ENCODE measurements at places on chromosomes 2 and 18. TPM values are rescaled to one million over a fixed set of nuclear protein-coding genes. Genes with fewer than 3 reads are reported as not detected.

DNA sequence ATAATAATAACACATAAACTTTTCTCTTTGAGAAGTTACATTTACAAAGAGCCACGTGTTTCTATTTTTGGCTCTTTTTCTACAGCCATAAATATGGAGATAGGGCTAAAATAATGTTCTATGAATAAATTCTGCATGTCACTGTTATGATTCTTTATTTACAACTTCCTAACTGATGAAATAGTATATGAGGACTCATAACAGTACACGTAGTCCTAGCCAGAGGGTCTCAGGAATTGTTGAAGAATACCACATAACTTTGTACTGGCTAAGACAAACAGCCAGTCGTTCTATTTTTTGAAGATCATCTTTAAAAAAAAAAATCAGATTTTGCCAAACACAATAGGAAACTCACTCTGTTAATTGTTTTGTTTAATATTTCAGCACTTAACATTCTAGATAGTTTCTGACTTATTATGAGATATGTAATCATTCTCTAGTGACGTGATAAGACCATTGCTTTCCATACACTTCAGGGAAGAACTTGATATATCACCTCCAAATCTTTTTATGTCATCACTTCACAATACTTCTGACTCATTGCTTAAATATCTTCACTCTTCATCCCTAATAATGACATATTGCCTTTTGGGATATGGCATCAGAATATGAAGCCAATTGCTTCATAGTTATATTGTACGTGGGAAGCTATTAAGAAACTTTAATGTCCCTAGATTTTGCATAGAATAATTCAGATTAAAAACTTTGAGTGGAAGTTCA is 256.1 kb downstream of the XIRP2 start:
- DNase-seq, result no peak
- no peak overlapping the region for H3K27ac ChIP-seq
- no peaks in the 10 kb centered on the region for H3K27me3 ChIP-seq
- H3K36me3 ChIP-seq, result no peaks in the 10 kb centered on the region

GRCh38 chr18:11868230-11868629 is 17.0 kb downstream of the CHMP1B start:
- H3K27me3 ChIP-seq, result peaks cover 2% of the 10 kb centered on the region
- DNase-seq, result no peak
- no peaks in the 10 kb centered on the region for H3K36me3 ChIP-seq
- H3K4me1 ChIP-seq, result no peaks in the 10 kb centered on the region
- H3K4me3 ChIP-seq, result no peak overlapping the region

DNA sequence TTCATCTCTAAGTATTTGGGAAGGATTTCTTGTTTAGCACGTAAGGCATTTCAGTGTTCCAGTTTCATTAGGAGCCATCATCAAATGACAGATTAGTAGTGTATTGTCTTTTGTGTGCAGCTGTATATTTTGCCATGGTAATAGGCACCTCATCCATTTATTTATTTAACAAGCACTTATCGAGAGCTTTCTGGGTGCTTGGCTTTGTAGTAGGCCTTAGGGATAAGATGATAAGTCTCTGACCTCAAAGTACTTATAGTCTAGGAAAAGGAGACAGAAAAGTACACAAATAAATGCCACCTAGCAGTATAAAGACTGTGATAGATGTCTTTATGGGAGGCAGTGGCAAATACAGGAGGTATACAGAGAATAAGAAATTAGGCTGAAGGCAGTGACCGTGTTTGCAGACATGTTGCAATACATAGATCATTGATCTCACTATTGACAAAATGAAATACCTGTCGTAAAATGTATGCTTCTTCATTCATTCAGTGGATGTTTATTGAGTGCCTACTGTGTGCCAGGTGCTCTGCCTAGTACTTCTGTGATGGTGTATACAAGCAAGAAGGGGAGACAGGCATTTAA is 265.9 kb downstream of the SETBP1 start:
- H3K4me3 ChIP-seq, result no peak overlapping the region
- no peak for DNase-seq
- no peaks in the 10 kb centered on the region for H3K27me3 ChIP-seq
- H3K36me3 ChIP-seq, result no peaks in the 10 kb centered on the region
- H3K4me1 ChIP-seq, result no peaks in the 10 kb centered on the region

DNA sequence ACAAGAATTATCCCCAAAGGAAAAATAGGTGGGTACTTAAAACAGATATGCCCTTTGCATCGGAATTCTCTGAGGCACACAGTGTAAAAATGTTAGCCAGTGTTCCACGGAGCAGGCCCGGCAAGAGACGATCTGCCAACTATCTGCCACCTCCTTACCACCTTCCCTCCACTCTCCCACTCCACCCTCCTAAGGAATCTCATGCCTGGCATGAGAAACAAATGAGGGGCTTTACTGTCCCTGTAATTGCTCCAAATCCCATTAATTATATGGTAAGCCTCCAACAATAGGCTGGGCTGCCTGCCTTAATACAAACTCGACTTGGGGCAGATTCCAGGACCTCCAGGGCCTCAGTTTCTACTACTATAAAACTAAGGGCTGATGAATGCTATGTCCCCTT is 102.3 kb downstream of the ZBTB7C start:
- no peak overlapping the region for H3K27ac ChIP-seq
- DNase-seq, result no peak
- H3K36me3 ChIP-seq, result no peaks in the 10 kb centered on the region
- H3K4me1 ChIP-seq, result no peaks in the 10 kb centered on the region
- no peak overlapping the region for H3K4me3 ChIP-seq
- 0 out of 2 replicates have a peak, but pooled peaks cover 8% of the 10 kb centered on the region for H3K27me3 ChIP-seq

Gene YPEL5
- 12.3 TPM for total RNA-seq

GRCh38 chr2:965640-966147 is 15.0 kb downstream of the SNTG2 start:
- no peak overlapping the region for H3K4me3 ChIP-seq
- H3K36me3 ChIP-seq, result no peaks in the 10 kb centered on the region
- DNase-seq, result no peak
- H3K27ac ChIP-seq, result no peak overlapping the region

DNA sequence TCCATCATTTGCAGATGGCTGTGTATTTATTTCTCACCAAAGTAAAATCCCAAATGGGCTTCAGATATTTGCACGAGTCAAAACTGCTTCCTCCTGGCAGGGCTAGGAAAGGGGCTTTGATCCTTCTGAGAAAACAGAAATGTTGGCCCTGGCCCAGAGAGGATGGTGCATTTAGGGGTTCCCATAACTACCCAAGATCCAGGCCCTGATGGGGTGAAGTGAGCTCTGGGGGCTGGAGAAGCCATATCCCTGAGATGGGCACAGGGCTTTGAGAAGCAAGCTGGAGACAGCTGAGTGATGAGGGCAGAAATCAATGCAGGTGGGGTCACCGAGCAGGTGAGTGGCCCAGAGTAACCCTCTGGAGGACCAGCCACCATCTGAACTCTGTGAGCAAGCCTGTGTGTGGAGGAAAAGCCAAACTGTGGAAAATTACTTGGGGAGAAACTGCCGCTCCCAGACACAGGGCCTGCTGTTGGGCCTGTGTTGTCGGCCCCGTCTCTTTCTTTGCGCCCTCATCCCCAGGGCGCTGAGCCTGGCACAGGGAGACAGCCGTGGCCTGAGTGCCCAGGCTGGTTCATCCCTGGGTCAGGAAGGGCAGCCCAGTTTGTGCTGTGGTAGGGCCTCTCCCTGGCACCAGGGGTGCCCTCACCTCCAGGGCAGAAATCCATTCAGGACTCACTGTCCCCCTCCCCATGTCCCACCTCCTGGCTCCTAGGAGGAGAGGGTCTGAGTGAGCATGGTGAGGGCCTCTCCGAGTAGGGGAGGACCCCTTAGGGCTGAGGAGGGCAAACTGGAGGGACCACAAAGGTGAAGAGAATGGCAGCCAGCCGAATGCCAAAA is 167.8 kb upstream of the HAAO start:
- H3K27ac ChIP-seq, result no peak overlapping the region
- no peaks in the 10 kb centered on the region for H3K4me1 ChIP-seq
- H3K4me3 ChIP-seq, result no peak overlapping the region
- DNase-seq, result no peak
- H3K36me3 ChIP-seq, result no peaks in the 10 kb centered on the region

GRCh38 chr18:23105581-23106219 is 29.6 kb upstream of the CABLES1 start:
- H3K27me3 ChIP-seq, result peaks cover 33% of the 10 kb centered on the region
- DNase-seq, result no peak
- H3K27ac ChIP-seq, result no peak overlapping the region
- no peak overlapping the region for H3K4me3 ChIP-seq
- H3K4me1 ChIP-seq, result no peaks in the 10 kb centered on the region
- no peaks in the 10 kb centered on the region for H3K36me3 ChIP-seq

GRCh38 chr2:233142355-233142897 is 82.3 kb downstream of the INPP5D start:
- DNase-seq, result no peak
- H3K27me3 ChIP-seq, result peaks cover 5% of the 10 kb centered on the region
- H3K27ac ChIP-seq, result no peak overlapping the region
- H3K4me3 ChIP-seq, result no peak overlapping the region

DNA sequence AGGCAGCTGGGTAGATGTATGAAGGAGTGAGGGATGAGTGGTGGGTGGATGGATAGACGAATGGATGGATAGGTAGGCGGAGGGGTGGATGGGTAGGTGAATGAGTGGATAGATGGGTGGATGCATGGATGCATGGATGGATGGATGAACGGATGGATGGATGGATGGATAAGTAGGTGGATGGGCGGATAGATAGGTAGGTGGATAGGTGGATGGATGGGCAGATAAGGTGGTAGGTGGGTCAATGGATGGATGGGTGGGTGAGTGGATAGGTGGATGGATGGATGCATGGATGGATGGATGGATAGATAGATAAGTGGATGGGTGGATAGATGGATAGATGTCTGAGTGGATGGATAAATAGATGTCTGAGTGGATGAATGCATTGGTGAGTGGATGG is 30.1 kb downstream of the MLPH start:
- H3K27ac ChIP-seq, result no peak overlapping the region
- H3K4me3 ChIP-seq, result no peak overlapping the region
- no peaks in the 10 kb centered on the region for H3K36me3 ChIP-seq
- H3K27me3 ChIP-seq, result no peaks in the 10 kb centered on the region
- no peak for DNase-seq
- no peaks in the 10 kb centered on the region for H3K4me1 ChIP-seq

DNA sequence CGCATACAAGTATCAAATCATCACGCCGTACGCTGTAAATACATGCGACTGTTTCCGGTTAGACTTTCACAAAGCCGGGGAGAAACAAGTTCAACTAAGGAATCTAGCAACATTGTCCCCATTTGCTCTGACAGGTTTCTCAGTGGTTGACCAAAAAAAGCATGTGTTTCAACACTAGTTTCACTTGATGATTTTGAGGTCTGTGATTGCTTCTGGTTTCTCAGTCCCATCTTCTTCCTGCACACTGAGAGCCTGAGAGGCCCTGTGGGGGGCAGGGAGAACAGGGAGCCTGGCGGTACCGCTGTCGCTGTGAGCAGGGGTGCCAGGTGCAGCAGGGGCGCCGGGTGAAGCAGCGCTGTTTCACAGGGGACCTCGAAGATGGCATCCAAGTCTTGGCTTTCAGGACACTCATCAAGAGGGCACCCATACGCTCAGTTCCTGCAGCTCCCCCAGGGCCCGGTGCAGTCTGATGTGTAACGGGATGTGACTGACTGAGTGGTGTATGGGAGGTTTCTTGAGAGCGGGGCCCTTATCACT is 270.9 kb downstream of the TWIST2 start:
- H3K36me3 ChIP-seq, result no peaks in the 10 kb centered on the region
- no peak overlapping the region for H3K4me3 ChIP-seq
- H3K27ac ChIP-seq, result no peak overlapping the region
- DNase-seq, result no peak
- no peaks in the 10 kb centered on the region for H3K27me3 ChIP-seq
- H3K4me1 ChIP-seq, result no peaks in the 10 kb centered on the region

Gene RSAD2
- 0.49 TPM for total RNA-seq

- peaks cover 34% of the 10 kb centered on the region for H3K36me3 ChIP-seq
- no peak overlapping the region for H3K27ac ChIP-seq
- DNase-seq, result no peak
- H3K27me3 ChIP-seq, result no peaks in the 10 kb centered on the region
- H3K4me1 ChIP-seq, result no peaks in the 10 kb centered on the region
- no peak overlapping the region for H3K4me3 ChIP-seq
These were observed 32.7 kb downstream of the RHBDD1 start for GRCh38 chr2:226868331-226869162.

Gene OTOF
- total RNA-seq, result 0.07 TPM

GRCh38 chr2:54559006-54559445 is 102.9 kb downstream of the SPTBN1 start:
- DNase-seq, result peak; percentile 39
- H3K27me3 ChIP-seq, result no peaks in the 10 kb centered on the region
- peak overlapping the region; percentile 88 for H3K27ac ChIP-seq
- peak overlapping the region; percentile 78 for H3K4me3 ChIP-seq
- peaks cover 21% of the 10 kb centered on the region for H3K4me1 ChIP-seq

GRCh38 chr18:57846258-57846657 is 43.1 kb upstream of the ATP8B1 start:
- peak; percentile 83 for DNase-seq
- no peak overlapping the region for H3K4me3 ChIP-seq
- H3K36me3 ChIP-seq, result no peaks in the 10 kb centered on the region

GRCh38 chr2:24675338-24675737 is 117.9 kb downstream of the PTRHD1 start:
- H3K36me3 ChIP-seq, result no peaks in the 10 kb centered on the region
- DNase-seq, result no peak
- no peak overlapping the region for H3K27ac ChIP-seq

Gene RHBDD1
- 33.8 TPM for total RNA-seq
